ENCODE measurements at places on chromosomes 3 and 15. TPM values are rescaled to one million over a fixed set of nuclear protein-coding genes. Genes with fewer than 3 reads are reported as not detected.

The PPARG gene
- 4.8 TPM for total RNA-seq

DNA sequence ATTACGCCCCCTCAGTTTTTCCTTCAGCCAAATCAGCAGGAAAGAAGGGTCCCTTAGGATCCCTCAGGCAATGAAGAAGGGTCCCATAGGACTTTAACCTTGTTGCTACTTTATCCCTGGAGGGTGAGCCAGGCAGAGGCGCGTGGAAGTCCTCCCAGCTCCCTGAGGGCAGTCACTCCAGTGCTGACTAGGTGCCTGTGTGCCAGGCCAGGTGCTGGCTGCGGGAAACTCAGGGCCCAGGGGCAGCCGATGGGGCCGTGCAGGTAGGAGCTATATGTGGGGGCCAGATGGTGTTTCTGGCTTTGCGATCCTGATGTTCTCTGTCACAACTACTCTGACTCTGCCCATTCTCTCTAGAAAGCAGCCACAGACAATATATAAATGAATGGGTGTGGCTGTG lies 42.8 kb upstream of the IQSEC1 start:
- DNase-seq, result no peak

GRCh38 chr15:80456517-80457492 lies 52.6 kb downstream of the ARNT2 start:
- DNase-seq, result peak; percentile 54

GRCh38 chr3:160924776-160925175 lies 168.7 kb downstream of the PPM1L start:
- no peak for DNase-seq
